ENCODE measurements at places on chromosomes 4 and X.
A peak's percentile ranks its signal among the peaks of the same experiment; 100 is the strongest.

GRCh38 chr4:186627226-186627865 lies 72.0 kb upstream of the MTNR1A start:
- no peak for DNase-seq

GRCh38 chr4:20512985-20513384 lies 187.3 kb upstream of the PACRGL start:
- no peak for DNase-seq

GRCh38 chrX:20519826-20520225 lies 253.1 kb upstream of the RPS6KA3 start:
- DNase-seq: no peak

GRCh38 chr4:15153662-15154061 lies 151.4 kb downstream of the CPEB2 start:
- no peak for DNase-seq

GRCh38 chr4:2256781-2257191 lies 5.1 kb downstream of the MXD4 start:
- no peak for DNase-seq

DNA sequence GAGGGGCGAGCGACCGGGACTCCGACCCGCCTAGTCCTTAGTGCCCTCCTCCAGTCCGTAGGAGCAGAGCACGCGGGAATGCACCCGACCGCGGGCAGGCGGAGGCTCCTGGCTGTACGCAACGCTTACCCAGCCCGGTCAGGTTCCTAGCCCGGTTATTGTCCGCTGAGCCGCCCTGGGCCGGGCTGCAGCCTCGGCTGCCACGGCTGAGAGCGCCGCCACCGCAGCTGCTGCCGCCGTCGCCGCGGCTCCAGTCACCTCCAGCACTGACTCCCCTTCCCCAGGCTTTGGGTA lies at the start of gene AMER1:
Gene AMER1, minus strand, starts transcription at position 268 of the 294 bp plus-strand sequence. CDS start 12,422 bp downstream, outside the sequence.
- no peak for DNase-seq

GRCh38 chrX:15567886-15568616 lies 32.7 kb downstream of the ACE2 start:
- peak; percentile 24 for DNase-seq

DNA sequence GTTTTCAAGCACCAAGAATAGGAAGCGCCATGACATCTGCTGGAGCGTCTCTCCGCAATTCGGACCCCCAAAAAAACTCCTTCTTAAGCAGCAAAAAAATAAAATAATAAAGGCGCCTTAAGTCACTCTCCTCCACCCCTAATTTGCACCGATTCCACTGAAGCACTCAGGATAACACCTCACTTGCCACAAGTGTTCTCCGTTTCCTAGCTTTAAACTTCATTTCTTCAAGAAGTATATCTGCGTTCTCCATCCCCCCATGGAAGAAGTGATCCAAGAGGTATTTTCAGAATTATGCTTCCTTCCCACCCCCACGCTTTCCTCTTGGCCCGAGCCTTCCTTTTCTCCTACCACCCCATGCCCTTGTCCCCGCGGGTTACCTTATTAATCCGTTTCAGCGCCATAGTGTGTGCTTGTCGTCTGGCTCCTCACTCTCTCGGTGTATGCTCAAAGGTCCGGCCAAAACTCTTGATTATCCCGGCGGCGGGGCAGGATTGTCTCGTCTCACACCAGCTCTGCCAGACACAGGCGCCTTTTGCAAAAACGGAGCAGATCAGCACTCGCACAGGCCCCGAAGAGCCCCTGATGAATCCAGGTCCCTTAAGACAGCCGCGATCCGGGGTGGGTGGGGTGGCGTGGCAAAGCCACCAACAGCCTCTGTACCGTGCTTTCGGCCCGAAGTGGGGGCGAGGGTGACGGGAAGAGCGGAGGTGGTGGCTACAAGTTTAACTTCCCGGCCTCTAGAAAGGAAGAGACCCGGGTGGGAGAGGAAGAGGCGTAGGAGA lies 1.1 kb downstream of the UBE2D3 start:
- DNase-seq: no peak

GRCh38 chr4:156536661-156537060 lies 434.9 kb downstream of the PDGFC start:
- no peak for DNase-seq

GRCh38 chrX:134813697-134814096 lies 155.4 kb upstream of the PLAC1 start:
- DNase-seq: no peak

DNA sequence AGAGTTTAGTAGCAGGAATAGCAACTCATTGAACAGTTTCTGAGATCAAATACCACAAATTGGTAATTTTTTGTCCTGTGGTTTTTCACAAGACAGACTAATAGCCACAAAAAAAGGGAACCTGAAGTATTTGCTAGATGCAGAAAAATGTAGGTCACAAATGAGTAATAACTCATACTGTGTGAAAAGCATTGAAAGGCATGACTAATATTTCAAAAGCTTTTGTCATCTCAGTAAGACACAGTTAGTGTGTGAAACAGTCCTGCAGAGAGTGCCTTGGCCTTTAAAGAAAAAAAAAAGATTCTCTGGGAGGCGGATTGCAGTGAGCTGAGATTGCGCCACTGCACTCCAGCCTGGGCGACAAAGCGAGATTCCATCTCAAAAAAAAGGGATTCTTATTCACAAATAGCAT lies 31.4 kb upstream of the SLC25A31 start:
- no peak for DNase-seq

GRCh38 chr4:69038582-69038981 lies 57.7 kb upstream of the UGT2B7 start:
- no peak for DNase-seq

- no peak for DNase-seq
These were observed 41.0 kb upstream of the SH3RF1 start for GRCh38 chr4:169311643-169312365.

GRCh38 chr4:11480683-11481082 lies 52.0 kb upstream of the HS3ST1 start:
- no peak for DNase-seq

DNA sequence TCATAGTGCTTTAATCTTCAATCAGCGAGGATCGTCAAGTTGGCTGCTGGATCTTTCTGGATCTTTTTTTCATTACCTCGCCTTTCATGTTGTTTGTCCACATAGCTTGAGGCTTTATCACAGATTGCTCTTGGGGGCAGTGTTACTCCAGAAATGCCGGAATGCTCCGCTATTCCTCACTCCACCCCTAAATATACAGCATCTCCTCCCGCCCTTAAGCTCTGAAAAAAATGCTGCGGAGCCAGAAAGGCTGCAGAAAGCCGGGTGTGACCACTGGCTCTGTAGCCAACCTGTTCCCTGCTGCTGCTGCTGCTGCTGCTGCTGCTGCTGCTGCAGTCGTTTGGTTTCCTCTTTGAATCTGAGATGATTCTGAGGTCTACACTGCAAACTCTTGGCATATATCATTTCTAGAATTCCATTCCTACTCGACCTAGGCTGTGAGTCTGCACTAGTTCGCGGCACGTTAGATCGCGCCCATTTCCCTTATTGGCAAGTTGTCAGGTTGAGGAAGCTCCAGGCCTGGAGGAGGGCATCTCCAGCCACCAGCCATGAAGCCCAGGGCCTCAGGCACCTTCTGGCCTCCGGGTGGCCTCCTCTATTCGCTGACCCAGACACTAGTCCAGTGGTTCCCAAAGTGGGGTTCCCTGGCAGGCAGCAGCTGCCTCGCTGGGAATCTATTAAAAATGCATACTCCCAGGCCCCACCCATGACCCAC lies 34.2 kb downstream of the WDR13 start:
- DNase-seq: peak; percentile 16

GRCh38 chr4:165875446-165875845 lies 2.4 kb downstream of the TLL1 start:
- DNase-seq: no peak

DNA sequence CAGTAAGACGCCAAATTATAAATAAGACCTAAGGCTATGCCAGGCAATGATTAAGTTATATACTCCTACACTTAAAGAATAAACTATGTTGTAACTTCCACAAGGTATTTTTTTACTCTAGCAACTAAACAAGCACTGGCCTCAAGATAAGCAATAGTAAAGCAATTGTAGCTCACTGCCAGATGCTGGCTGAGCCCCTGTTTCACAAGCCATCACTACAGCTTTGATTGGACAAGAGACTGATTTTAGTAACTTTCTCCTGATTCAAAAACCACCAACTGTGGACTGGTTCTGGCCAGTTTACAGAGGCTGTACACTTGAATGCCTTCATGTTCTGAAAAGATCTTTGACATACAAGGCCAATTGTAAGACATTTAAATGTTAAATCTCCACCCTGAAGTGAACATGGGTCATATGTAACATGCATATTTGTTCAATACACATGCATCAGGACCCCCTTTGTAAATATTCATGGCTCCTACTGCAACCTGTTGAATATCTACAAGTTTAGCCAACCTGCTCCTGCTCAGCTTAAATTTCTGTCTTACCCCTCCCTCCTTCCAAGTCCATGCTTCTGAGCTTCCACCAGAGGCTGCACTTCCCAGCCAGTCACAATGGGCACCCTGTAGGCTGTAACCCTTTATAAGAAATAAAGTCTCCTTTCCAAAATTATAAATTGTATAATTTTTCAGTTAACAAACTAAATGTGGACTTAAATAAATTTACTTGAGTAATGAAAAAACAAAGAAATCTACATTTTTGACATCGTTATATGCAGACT lies 423.6 kb downstream of the ANKRD50 start:
- DNase-seq: no peak

DNA sequence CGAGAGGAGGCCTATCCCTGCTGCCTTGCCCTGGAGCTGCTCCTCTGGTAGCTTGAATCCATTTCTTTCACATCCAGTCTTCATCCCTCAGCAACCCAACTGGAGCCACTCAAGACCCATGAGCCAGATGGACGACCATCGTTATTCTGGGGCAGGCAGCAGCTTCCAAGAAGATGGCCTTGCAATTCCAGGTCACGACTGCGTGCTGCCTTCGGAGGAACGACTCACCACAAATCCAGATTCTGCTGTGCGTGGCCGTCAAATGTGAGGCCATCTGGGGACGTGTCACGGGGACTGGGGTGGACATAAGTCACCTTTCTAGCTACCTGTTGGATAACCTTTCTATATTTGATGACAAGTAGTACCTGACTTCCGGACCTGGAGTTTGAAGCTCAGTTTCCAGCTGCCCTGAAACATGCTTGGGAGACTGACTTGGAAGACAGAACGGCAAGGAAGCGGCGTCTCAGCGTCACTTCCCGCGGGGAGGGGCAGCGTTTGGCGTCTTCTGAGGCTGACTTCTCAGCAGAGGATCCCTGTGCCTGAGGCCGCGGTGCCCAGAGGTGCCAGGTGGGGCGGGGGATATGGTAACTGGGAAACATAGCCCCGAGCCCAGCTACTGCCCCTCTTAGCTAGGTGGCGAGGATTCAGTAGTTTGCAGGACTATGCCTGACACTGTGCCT lies 11.7 kb upstream of the TMEM271 start:
- no peak for DNase-seq

GRCh38 chr4:174516794-174517193 lies 5.5 kb downstream of the HPGD start:
- no peak for DNase-seq

DNA sequence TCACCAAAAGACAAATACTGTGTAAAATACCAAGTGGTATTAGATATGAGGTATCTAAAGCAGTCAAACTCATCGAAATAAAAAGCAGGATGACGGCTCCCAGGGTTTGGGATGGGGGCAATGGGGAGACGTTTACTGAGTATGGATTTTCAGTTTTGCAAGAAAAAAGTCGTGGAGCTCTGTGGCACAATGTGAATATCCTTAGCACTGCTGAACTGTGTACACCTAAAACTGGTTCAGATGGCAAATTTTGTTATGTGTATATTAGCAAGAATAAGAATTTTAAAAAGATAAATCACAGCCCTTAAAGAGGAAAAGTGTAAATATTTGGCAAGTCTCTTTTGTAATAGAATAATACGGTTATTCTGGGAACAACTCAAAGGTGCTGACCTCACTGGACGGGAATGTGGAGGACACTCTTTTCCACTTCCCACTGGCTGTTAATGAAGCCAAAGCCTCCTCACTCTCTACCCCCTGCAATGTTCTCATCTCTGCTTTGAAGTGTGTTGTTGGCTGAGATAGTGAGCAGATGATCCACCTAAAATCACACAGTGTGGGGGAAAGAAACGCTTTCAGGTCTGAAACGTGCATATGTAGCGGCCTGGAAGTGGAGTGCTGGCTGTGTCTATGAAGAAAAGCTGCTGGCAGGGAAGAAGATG lies 49.2 kb downstream of the SEL1L3 start:
- DNase-seq: no peak

DNA sequence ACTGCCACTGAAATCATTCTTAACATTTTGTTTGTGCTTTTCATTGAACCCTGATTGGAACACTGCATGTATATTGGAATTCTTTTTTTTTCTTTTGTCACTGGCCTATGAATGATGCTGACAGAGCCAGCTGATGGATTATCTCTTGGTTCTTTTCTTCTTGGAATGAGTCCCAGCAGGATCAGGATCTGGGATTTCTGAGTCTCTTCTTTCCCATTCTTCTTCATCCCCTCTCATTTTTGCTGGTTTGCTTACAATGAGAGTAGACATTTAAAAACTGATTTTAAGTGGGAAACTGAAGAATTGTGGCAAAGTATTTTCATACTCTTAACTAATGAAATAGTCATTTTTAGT lies 9.0 kb downstream of the DCUN1D4 start:
- DNase-seq: no peak

DNA sequence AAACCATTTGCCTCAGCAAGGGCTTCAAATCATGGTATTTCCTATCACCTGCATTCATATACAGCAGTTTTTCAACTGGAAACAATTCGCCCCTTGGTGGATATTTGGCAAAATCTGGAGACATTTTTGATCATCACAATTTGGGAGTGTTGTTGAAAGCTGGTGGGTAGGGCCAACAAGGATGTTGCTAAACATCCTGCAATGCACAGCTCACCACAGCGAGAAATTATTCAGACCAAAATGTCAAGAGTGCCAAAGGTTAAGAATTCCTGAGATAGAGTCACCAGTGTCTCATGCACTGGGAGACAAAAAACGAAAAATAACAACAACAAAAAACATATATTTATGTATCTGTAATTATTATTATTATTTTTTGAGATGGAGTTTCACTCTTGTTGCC lies 435.2 kb upstream of the CTSO start:
- no peak for DNase-seq

GRCh38 chr4:75048208-75048879 lies 115.4 kb downstream of the PARM1 start:
- DNase-seq: no peak

GRCh38 chrX:13688958-13689740 lies at the start of gene RAB9A:
TSS of gene RAB9A (plus strand) at chrX:13689128. CDS start at chrX:13708747, 19,619 bp downstream.
- peak; percentile 61 for DNase-seq

GRCh38 chr4:147822128-147822527 lies 90.2 kb downstream of the ARHGAP10 start:
- DNase-seq: no peak

DNA sequence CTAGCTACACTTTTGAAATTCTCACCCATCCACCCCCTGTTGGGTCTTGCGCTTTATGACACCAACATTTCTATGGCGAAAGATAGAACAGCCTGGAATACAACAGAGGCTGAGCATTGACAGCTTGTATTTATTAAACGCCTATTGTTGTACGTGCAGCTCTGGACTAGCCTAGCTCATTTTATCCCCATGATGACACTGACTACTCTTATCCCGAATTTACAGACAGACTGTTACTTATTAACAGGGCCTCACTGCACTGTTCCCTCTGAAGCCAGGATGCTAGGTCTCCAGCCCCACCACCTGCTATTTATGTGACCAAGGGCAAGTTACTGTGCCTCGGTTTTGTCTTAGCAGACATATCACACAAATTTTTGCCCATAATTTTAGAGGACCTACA lies 1.0 kb upstream of the RFC1 start:
- no peak for DNase-seq

GRCh38 chr4:5708449-5709206 lies at the start of gene EVC2:
TSS of gene EVC2 (minus strand) at chr4:5708559. CDS start at chr4:5708513, 46 bp downstream.
- no peak for DNase-seq

Data from NCI-H510A treated with DMSO at 0.1 percent for 48 hours (cell line).